ENCODE measurements at places on chromosomes 4 and X. TPM values are rescaled to one million over a fixed set of nuclear protein-coding genes. Genes with fewer than 3 reads are reported as not detected.
A peak's percentile ranks its signal among the peaks of the same experiment; 100 is the strongest.

DNA sequence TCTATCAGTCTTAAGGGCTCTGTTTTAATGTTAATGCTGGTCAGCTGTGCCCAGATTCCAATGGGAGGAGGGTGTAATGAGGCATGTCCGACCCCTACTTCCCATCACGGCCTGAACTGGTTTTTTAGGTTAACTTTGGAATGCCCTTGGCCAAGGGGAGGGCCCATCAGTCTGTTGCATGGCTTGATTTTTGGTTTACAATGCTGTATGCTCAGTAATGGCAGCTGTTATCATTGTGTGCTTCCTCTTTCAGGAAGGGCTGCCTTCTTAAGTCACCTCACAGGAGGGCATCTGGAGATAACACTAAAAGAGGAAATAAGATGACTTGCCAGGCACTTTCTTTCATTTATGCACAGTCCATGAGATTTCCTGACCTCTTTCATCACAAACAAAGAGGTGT lies 36.3 kb downstream of the ATXN3L start:
- peak; percentile 54 for DNase-seq

DNA sequence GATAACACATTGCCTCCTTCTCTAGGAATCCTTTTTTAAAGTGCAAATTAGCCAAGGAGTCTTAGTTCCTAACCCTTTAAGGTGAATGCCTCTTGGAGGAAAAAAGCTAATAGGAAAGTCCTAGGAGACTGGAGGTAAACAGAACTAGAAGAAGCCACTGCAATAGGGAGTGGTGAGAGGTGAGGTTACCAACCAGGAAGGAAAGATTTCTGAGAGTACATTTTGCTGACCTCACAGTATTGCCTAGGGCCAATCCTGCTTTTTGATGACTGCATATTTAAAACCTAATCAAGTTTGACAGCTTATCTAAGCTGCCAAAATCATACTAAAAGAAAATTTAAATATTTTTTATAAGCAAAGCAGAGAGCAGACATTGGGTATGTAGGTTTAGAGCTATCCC lies 7.3 kb upstream of the CUL4B start:
- no peak for DNase-seq

- DNase-seq = no peak
Observed at GRCh38 chr4:77865259-77865658, 2.6 kb downstream of the MRPL1 start.

- no peak for DNase-seq
Observed at GRCh38 chr4:879729-880077, 52.4 kb downstream of the GAK start.

GRCh38 chr4:88158489-88159228 lies at the start of gene ABCG2:
TSS of gene ABCG2 (minus strand) at chr4:88158639. CDS start at chr4:88139995, 18,644 bp downstream.
- no peak for DNase-seq

DNA sequence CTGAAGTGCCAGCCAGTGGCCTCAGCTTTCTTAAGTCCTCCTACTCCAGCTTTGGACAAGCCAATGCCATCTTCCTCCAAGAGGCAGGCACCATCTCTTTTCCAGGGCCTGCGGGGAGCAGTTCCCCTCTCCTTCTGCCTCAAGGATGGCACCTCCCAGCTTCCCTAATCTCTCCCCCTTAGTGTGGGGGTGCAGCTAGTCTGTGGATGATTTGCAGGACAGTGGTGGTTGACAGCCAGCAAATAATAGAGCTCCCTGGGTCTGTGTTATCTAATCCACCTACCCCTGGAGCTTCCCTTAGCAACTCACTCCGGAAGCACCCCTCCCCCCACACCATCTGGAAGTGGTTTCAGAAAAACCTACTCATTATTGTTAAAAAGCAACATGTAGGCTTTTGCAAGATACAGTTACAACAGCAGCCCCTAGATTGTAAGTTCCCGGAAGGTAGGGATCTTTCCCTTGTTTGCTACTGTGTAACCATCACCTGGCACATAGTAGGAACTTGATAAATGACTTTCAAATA lies 247.1 kb downstream of the BCOR start:
- no peak for DNase-seq

- no peak for DNase-seq
Observed at GRCh38 chr4:121139533-121140222, 24.4 kb downstream of the TNIP3 start.

The DHRSX gene
- 24.3 TPM for total RNA-seq

The IDUA gene
- 32.3 TPM for total RNA-seq

All from glomerular endothelial cell (primary cell).